ENCODE measurements at places on chromosomes 7 and 10. TPM values are rescaled to one million over a fixed set of nuclear protein-coding genes. Genes with fewer than 3 reads are reported as not detected.

SLC39A12 gene
- not detected for total RNA-seq

PNLIPRP3 gene
- not detected for total RNA-seq

CTTNBP2 gene
- 11.4 TPM for total RNA-seq

SCIN gene
- total RNA-seq: not detected

LLCFC1 gene
- not detected for total RNA-seq

CDK13 gene
- 30.6 TPM for total RNA-seq

Data from H7 (cell line).